NCI-H146 (cell line): ENCODE measurements at places on chromosomes 12 and 14.

DNA sequence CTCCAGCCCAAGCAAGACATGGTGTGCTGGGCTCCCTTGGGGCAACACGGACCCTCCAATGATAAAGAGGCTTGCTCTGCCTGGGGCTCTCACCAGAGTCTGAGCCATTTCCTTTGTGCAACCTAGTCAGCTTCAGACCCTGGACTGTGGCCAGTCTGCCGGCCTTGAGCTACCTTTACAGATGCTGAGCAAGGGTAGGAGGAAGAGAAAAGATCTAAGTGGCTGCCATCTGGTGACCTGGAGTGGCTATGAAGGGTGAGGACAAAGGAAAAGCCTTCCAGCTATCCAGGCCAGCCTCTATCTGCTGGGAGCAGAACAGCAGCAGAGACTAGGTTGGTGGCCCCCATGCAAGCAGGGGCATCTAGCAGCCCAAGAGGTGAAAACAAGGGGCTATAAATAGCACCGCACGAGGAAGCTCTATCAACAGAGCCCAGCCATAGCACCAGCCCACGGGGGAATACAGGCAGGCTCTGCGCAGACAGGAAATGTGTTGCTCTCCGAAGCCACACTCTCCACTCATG lies 230.1 kb downstream of the FOXN3 start:
- DNase-seq: no peak

DNA sequence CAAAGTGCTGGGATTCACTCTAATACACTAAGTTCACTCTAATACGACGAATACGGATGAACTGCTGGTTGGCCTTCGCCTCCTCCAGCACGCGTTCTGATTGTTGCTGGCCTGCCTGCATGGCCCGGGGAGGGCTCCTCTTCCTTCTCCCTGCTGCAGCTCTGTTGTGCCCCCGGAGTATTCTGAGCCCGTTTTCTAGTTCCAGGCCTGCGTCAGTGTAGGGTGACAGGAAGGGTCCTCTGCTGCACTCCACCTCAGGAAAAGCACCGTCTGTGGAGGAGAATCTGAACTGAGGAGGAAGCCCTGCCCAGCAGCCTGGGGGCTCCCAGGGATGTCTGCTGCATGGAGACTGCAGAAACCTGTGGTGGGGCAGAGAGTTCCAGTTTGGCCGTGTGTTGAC lies 44.4 kb downstream of the DDX51 start:
- DNase-seq: no peak

DNA sequence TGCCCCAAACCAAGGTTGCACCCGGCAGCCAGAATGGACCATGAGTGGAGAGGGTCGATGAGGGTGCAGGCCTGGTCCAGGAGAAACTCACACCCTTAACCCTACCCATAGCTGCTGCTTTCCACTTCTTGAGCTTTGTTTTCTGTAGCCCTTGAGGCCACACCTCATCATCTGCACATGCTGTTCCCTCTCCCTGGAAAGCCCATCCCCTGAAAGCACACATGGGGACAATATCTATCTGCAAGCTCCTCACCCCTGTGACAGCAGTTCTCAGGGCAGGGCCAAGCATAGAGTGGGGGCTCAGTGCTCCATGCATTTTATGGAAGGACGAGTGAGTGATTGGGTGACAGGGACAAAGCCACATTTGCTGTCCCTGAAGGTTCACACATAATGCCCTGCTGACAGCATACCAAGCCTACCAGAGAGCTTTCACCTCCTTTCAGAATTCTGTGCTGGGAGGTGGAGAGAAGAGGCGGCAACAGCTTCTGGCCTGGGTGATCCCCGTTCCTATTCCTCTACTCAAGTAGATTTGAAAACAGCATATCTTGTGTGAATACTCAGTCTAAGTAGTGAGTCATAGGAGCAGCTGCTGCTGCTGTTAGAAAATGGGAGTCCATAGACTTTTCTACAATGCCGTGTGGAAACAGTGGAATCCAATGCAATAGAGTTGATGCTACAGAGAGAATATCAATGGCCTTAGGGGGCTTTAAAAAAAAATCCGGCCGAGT lies 44.6 kb downstream of the SRGAP1 start:
- DNase-seq: no peak

GRCh38 chr12:28568118-28568517 lies 377.9 kb downstream of the CCDC91 start:
- DNase-seq: no peak

- peak; percentile 5 for DNase-seq
Observed at GRCh38 chr12:10779103-10779502, 23.3 kb downstream of the TAS2R7 start.

DNA sequence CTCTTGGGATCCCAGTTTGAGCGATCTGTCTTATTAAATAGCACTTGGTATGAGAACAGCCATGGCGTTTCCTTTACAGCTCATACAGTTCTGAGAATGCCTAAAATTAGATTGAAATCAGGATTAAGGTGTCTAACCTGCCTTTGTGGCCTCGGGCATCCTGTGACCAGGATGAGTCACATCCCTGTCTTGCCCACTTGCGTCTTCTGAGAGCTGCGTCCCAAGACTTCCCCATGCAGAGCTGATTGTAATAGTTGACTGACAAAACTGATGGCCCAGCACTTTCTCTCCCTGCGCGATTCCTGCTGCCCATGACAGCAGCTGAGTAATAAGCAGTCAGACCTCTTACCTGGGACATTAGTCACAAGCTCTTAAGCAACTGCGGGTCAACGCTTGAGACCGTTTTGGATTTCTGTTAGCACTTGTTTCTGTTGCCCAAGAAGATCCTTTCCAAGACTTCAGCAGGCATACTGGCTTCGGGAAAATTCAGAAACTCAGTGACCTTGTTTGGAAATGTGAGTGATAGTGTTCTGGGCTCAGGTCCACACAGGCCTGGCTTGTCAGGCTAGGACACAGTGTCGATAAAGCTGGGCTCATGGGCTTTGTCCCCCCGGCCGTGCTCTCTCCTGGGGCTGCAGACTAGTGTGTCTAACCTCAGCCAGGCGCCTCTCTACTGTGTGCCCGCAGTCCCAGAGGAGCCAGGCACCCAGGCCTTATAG lies 169.9 kb upstream of the HIF1A start:
- DNase-seq: no peak

- no peak for DNase-seq
Observed at GRCh38 chr12:130008241-130008640, 104.4 kb upstream of the TMEM132D start.

GRCh38 chr12:104998423-104999346 lies 12.6 kb downstream of the NOPCHAP1 start:
- DNase-seq: peak; percentile 84

DNA sequence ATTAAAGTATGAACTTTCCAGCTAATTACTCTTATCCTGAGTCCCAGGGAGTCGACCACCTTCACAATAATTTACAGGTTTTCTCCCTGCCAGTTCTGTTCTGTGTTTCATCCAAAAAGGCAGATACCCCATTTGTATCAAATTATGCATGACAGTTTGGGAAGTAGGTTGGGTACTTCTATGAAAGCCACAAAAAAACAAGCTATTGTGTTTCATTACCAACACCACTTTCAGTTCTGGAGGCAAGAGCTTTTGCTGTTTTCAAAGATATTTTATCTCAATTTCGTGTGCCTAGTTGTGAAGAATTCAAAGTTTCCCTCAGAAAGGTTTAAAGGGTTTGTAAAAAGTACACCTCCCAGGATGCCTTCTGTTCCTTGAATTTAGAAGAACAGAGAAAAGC lies 557.4 kb downstream of the FLRT2 start:
- DNase-seq: no peak

GRCh38 chr14:68283378-68284123 lies 464.0 kb downstream of the RAD51B start:
- no peak for DNase-seq

DNA sequence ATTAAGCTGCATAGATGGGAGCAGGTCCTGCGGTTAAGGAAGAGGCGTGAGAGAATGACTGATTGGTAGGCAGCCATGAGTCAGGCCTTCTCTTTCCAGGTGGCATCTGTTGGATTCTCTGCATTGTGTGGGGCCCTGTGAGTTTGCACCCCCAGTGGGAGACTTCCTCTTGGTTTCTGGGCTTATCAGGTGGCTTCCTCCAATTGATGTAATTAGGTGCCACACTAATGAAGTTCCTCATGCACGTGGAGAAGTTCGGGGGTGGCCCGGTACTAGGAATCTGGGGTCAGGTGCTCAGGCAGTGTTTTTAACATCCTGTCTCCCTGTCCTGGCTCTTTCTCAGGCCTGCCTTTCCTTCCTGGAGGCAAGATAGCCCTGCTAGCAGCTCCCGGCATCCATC lies 765.1 kb upstream of the TMEM132C start:
- DNase-seq: peak; percentile 8

GRCh38 chr12:122152754-122153153 lies 21.3 kb downstream of the IL31 start:
- no peak for DNase-seq

DNA sequence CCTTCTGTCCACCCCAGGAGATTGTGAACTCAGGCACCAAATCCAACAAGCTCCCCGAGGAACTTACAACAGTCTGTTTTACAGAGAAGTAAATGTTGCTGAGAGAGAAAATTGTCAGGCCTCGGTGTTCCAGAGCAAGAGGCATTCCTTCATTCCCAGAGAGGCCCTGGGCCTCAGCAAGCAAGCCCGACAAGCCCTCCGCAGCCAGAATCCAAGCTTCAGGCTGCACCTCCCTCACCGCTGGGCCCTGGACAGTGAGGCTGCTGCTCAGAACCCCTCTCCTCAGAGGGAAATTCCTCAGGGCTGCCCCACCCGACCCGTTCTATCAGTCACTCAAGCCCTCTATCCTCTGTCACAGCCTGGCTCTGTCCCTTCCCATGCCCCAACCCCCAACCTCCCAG lies 56.4 kb downstream of the ZFP36L1 start:
- no peak for DNase-seq

DNA sequence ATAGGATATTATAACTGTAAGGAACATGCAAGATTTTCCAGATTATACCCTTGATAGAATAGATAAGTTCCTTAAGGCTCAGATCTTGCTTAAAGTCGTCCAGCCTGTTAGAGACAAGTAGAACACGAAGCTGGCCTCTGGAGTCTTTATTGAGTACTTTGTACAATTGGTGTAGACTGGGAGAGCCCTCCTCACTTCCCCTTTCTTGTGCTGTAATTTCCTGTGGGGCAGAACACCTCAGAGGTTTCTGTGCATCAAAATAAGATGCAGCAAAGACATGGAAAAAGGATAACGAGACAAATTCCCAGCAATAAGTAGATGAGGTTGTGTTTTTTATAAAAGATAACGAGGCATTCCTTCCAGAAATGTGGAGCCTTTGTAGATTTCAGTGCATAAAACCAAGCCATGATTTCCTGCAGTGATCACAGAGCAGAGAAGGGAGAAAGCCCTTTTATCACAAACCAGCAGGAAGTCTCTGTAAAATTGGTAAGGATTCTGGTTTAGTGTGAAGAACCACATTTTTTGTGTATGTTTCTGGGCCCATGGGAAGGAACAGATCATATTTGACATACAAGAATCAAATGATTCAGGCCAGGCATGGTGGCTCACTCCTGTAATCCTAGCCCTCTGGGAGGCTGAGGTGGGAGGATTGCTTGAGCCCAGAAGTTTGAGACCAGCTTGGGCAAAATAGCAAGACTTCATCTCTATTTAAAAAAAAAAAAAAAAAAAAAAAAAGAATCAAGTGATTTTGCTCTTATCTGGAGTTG lies 18.0 kb downstream of the GPRC5A start:
- no peak for DNase-seq

DNA sequence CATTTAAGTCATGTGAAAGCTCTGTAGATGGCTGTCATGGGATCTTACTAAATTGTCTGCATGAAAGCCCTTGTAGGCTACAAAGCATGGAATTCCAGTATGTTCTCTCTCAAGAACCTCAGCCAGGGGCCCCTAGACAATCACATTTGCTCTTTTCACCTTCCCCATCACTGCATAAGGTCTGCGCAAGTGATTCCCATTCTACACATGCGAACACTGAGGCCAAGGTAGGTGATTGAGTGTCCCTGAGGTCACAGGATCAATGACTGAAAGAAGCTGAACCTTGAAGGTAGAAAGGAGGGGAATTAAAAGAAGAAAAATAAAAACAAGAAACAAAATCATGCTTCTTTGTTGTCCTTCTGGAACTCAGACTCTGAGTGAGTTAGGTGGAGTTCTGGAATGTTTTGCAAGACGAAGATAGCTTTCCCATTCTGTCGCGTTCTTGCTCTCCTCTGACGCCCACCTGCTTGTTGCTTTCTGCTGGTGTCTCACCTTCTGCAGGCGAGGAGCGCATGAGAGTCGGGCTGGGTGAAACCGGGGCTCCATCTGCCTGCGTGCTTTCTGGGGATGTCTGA lies 79.9 kb downstream of the SPRING1 start:
- no peak for DNase-seq

- no peak for DNase-seq
Observed at GRCh38 chr14:104361101-104361591, 218.4 kb upstream of the C14orf180 start.

- no peak for DNase-seq
Observed at GRCh38 chr12:121072147-121072546, 33.1 kb upstream of the OASL start.

- DNase-seq: no peak
Observed at GRCh38 chr12:18340786-18341185, 79.5 kb downstream of the PIK3C2G start.

DNA sequence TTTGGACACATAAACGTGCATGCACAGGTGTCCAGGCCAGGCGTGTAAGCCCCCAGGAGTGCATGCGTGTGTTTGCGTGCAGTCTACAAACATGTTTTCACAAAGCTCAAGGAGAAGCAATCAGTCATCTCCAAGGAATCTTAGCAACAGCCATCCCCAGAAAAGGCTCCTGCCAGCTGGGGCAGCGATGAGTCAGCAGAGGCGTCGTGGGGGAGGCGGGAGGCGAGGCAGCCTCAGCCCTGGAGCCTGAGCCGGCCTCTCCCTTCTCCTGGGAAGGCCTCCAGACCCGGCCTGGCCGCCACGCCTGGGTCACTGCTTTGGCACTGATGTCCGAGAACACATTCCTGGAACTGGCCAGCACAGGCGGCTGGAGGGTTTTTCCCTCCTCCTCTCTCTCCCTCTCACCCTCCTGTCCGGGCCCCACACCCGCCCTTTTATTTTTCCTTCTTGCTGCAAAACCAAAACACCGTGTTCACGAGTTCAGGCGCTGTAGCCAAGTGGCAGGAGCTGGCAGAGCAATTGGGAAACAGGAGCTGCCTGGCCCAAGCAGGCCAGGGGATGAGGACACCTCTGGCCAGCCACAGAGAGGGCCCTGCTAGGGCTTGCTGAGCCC lies 92.7 kb downstream of the LRRC74A start:
- DNase-seq: peak; percentile 45

DNA sequence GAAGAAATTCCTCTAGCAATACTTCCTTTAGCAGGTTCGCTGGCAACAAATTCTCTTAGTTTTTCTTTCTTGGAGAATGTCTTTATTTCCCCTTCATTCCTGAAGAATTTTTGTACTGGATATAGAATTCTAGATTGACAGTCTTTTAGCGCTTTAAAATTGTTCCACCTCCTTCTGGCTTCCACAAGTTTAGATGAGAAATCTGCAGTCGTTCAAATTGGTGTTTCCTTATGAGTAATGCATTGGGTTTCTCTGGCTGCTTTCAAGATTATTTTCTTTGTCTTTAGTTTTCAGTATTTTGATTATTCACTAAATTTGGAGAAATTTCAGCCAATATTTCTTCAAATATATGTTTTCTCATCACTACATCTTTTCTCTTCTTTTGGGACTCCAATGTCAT lies 33.3 kb upstream of the FGF6 start:
- DNase-seq: no peak
